Left colon (tissue), 2 donors: ENCODE measurements at places on chromosomes 12 and 14. TPM values are rescaled to one million over a fixed set of nuclear protein-coding genes. Genes with fewer than 3 reads are reported as not detected.

- peak; percentile 39 for DNase-seq
Observed at GRCh38 chr14:25090716-25091454, 40.9 kb upstream of the STXBP6 start.

GRCh38 chr12:65779091-65779642 is 45.1 kb upstream of the HMGA2 start:
- DNase-seq, result no peak

GRCh38 chr14:100765296-100765695 is 38.6 kb downstream of the DLK1 start:
- DNase-seq, result no peak

GRCh38 chr14:87758876-87759275 is 234.1 kb downstream of the GALC start:
- DNase-seq, result no peak

DNA sequence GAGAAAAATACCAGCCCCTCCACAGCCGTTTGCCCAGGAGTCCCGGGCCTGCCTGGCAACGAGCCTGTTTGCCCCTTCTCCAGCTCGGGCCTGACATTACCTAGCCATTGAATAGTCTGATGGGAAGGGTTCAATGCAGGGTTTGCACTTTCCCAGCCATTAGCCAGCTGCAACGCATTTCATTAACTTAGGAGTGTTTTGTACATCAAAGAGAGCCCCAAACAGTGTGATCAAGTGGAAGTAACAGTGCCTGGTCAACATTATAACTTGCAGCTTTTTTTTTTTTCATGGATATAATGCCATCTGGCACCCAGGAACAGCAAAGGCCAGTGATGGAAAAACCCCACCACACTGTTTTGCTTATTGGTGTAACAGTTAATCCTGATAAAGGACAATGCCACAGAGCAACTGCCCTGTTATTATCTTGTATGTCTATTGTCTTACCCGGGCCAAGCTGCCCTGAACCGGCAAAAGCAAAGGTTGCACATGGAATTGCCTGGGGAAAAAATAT is 38.0 kb downstream of the BTG1 start:
- DNase-seq, result no peak

GRCh38 chr14:100031506-100032281 is 33.5 kb upstream of the EVL start:
- no peak for DNase-seq

GRCh38 chr12:3947781-3948180 is 74.6 kb upstream of the PARP11 start:
- DNase-seq, result no peak

DNA sequence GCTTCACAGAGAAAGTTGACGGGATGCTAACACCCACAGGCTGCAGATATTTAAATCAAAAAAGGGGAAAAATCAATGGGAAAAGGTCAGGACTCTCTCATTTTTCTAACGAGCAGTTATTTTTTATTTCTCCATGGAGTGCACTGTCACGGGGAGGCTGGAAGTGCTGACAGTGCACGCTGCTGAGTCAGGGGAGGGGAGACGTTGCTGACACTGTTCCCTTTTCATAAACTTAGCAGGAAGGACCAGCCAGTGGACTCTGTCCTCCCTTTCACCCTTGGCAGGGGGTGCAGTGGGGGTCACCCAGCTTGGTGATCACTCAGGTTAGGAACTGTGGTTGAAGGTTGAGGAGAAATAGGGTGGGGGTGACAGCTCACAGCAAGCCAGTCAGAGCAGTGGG is 65.6 kb upstream of the FUT8 start:
- no peak for DNase-seq

DNA sequence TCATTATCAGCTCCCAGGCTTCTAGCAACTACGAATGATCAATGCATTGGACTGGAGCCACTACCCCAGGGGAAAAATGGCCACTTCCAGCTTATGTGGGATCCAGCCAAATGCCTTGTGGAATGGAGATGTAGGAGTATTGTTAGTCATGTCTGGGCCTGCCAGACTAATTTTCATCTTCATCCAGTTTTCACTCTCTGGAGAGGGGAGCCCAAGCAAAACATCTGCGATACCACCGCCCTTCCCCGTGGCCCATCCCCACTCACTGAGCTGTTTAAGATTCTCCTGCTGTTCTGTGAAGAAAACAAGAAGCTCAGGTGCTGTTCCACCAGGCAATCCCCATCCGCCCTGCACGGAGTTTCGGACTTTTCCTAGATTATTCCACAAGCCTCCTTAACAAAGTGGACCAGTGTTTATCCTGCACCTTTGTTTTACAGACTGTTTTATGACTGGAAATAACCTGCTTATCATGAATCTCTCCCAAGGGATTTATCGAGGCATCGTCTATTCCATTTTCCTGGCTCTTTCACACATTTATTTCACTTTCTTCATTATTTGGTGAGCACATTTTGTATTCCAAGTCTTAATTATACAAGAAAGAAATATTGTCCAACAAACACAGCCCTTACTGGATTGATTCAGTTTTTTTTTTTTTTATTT is 35.5 kb upstream of the MAX start:
- DNase-seq, result no peak

- DNase-seq, result no peak
Observed at GRCh38 chr14:62706217-62706616, 339.0 kb downstream of the KCNH5 start.

- peak; percentile 58 for DNase-seq
Observed at GRCh38 chr14:20811986-20812975, 9.6 kb upstream of the RNASE1 start.

DNA sequence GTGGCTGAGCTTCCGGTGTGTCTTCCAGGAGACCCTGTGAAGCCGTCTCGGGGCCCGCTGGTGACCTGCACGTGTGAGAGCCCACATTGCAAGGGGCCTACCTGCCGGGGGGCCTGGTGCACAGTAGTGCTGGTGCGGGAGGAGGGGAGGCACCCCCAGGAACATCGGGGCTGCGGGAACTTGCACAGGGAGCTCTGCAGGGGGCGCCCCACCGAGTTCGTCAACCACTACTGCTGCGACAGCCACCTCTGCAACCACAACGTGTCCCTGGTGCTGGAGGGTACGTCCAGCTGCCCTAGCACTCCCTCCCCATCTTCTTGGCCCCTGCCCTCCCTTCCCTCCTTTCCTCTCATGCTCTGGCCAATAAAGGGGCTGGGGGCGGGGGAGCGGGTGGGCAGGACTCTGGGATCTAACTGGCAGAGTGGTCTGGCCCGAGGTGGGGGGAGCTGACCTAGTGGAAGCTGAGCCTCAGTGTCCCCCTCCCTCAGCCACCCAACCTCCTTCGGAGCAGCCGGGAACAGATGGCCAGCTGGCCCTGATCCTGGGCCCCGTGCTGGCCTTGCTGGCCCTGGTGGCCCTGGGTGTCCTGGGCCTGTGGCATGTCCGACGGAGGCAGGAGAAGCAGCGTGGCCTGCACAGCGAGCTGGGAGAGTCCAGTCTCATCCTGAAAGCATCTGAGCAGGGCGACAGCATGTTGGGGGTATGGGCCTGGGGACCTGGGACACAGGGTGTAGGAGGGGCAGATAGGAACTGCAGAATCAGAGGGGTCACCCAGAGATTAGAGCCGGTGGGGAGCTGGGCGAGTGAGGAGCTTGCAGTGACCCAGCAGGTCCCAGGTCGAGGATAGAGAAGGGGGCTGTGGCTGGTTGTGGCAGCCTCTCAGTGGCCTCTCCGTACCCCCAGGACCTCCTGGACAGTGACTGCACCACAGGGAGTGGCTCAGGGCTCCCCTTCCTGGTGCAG is 6.0 kb downstream of the ACVRL1 start:
- DNase-seq, result no peak

GRCh38 chr12:107436376-107436775 is 249.2 kb upstream of the PWP1 start:
- DNase-seq, result no peak

DNA sequence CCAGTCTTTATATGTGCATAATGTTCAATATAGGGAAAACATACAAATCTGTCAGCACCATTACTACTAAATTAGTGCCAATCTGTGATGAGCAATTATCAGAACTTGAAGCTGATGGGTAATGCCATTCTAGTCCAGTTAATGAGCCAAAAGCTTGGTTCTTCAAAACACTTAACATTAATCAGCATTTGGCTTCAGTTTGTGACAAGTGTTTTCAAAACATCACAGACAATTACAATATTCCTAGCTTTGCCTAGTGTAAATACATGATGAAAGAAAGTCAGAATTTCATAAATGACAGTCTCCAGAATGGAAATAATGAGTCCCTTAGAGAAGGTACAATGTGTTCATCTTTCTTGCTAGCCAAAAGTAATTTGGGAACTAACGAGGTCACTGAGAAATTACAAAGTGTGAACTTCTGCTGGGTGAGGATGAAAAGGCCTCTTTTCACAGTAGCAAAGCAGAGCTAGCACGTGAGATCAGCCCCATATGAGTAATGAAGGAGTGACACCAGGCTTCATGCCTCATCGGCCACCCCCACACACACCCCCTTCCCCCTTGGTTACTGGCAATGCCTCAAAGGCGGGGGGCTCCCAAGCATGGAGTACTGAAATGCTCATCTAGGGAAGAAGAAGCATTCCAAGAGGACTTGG is 180.6 kb upstream of the EEA1 start:
- DNase-seq, result no peak

- no peak for DNase-seq
Observed at GRCh38 chr14:91368776-91369416, 48.7 kb downstream of the CCDC88C start.

- DNase-seq, result no peak
Observed at GRCh38 chr14:87908550-87908949, 84.4 kb downstream of the GALC start.

DNA sequence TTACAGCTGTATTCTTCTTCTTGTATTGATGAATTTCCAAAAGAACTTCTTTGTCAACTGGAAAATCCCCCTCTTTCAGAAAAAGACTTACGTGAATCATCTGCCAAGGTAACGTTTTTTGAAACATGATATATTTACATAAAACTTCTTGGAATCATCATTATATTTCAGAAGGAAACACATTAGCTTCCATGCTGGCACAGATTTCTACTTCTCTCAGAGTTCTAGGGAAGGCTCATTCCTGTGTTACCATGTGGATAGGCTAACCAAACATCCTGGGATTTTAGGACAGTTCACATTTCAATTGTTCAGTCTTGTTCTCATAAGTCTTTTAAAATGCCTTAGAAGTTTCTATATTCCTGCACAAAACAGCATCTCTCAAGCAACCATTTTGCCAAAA is 120.3 kb upstream of the NEDD1 start:
- no peak for DNase-seq

DNA sequence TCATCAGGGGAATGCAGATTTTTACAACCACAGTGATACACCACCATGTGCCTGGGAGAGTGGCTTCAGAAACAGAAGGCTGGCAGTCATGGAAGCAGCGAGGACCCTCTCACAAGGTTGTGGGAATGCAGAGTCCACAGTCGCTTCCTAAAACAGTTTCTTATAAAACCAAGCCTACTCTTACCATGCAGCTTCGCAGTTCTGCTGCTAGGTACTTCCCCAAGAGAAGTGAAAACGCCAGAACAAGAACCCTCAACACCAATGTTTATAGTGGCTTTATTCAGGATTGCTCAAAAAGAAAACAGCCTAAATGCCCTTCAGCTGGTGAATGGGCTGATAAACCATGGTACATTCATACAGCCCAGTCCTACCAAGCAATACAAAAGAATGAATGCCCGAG is 87.2 kb downstream of the DDX51 start:
- DNase-seq, result no peak

GRCh38 chr12:29582146-29582545 is 84.7 kb upstream of the OVCH1 start:
- no peak for DNase-seq

DNA sequence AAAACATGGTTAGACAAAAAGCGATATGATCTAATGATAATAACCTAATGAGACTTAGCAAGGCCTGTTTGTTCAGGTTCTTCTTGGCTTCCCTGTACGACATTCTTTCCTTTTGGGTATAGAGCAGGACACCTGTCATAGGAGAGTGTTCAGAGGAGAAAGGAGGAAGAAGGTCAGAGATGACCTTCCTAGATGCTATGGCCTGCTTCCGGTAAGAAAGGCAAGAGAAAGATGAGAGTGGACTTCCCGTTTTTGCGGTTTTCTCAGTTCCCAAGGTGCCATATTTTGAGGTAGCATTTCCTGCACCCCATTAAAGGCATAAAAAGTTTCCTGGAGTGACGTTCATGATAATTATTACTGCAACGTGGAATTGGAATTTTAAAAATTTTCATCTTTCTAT is 8.7 kb downstream of the CLEC4E start:
- no peak for DNase-seq

- DNase-seq, result no peak
Observed at GRCh38 chr14:102882226-102882906, 40.1 kb upstream of the AMN start.

DNA sequence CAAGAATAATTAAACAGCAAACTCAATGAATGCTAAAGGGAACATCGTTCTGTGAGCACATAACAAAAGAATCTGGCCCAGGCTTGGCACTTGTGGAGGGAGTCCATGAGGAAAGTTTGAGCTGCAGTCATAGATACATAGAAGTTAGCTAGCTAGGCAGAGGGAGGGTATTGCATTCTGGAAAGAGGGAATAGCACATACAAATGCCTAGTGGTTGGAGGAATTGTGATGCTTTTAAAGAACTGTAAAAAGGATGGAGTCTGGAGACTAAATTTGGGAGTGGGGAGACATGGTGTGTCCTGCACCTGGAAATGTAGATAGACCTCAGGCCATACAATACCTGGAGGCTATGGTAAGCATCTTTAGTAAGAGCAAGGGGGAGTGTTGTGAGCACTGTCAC is 24.0 kb downstream of the SLC35E3 start:
- DNase-seq, result no peak

DNA sequence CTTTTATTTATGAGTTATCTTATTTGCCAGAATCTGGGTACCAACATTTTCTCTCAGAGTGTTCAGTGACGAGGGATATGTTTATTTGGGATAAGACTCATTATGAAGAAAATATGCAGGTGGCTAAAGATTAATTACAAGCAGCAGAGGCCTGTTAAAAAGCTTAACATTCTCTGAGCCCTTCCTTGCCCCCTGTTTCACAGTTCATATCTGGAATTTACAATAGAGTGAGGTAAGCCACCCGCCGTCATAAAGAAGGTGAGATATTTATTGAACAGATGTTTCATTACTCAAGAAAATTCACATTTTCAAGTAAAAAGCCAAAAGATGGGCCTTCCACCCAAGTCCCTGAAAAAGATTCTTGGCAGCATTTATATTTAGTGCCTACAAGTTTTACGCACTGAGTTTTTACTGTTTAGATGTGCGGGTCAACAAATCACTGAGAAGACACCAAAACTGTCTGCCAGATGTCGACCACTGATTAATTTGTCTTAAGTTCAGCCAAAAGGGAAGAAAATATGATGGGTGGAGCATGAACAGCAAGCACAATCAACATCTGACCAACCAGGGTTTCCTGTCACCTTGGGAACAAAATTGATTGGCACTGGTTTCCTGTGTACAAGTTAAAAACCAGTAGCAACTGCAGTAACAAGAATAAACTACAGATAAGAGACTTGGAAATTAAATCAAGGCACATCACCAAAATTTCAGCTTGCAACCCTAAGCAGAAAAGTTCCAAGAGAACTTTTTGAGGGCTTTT is 85.5 kb upstream of the PTPRB start:
- no peak for DNase-seq

RNASE3 gene
- not detected for total RNA-seq

RNF31 gene
- total RNA-seq, result 49.1 TPM

PLEKHD1 gene
- total RNA-seq, result 0.18 TPM

SOCS4 gene
- 20.0 TPM for total RNA-seq

ESRRB gene
- total RNA-seq, result 0.06 TPM

DAZAP2 gene
- 300 TPM for total RNA-seq
